ENCODE measurements at places on chromosomes 12 and 14. TPM values are rescaled to one million over a fixed set of nuclear protein-coding genes. Genes with fewer than 3 reads are reported as not detected.

DNA sequence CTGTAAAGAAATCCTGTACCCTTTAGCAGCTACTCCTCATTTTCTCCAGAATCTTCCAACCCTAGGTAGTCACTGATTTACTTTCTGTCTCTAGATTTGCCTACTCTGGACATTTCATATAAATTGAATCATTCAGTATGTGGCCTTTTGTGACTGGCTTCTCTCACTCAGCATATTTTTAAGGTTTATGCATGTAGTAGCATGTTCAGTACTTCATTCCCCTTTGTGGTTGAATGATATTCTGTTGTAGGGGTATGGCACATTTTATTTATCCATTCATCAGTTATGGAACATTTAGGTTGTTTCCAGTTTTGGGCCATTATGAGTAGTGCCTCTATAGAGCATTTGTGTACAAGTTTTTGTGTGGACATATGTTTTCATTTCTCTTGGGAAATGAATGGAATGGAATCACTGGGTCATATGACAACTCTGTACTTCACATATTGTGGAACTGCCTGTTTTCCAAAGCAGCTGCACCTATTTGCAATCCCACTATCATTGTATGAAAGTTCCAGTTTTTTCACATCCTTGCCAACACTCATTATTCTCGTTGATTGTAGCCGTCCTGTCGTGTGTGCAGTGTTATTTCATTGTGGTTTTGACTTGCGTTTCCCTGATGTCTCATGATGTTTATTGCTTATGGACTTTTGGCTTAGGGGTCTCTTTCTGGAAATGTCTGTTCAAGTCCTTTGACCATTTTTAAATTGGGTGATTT lies 57.2 kb downstream of the ATF7IP start:
- H3K27ac ChIP-seq: no peak overlapping the region
- H3K36me3 ChIP-seq: peaks cover 6% of the 10 kb centered on the region
- H3K4me3 ChIP-seq: no peak overlapping the region
- H3K27me3 ChIP-seq: no peaks in the 10 kb centered on the region
- no peak for DNase-seq

DNA sequence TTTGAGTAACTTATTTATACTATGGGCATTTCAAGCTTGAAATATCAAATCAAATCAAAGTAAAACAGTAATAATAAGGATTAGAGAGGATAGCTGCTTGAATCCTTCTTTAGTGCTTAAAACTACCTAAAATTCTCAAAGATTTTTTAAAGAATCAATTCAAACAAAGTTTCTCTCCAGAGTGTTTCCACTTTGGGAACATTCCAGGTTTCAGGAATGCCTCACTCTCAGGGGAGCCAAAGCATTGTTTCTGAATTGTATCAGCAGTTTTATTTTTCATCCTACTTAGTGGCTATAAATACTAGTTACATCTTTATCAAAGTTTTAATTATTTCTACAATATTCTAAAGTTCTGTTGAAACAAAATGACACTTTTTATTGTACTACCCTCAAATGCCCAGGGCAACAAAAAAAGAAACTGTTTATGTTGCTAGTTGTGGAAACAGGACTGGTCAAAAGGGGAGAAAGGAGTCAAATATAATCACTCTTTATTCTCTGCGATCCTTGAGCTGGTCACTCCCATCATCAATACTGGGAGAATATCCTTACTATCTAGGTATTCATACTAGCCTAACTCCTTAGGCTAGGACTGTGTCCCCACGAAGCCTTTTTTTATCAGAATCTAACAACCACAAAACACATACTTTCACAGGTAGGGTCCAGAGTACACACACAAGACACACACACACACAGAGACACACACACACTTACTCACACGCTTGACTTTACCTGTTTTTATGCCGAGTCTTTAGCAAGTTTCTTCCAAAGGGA lies 598 bp downstream of the RASSF9 start:
- H3K4me3 ChIP-seq: peak overlapping the region; percentile 77
- H3K27ac ChIP-seq: peak overlapping the region; percentile 83
- H3K4me1 ChIP-seq: peaks cover 29% of the 10 kb centered on the region

GRCh38 chr12:119204131-119204530 lies 25.4 kb downstream of the HSPB8 start:
- no peak overlapping the region for H3K27ac ChIP-seq
- H3K27me3 ChIP-seq: no peaks in the 10 kb centered on the region
- H3K4me1 ChIP-seq: no peaks in the 10 kb centered on the region
- no peaks in the 10 kb centered on the region for H3K36me3 ChIP-seq

DNA sequence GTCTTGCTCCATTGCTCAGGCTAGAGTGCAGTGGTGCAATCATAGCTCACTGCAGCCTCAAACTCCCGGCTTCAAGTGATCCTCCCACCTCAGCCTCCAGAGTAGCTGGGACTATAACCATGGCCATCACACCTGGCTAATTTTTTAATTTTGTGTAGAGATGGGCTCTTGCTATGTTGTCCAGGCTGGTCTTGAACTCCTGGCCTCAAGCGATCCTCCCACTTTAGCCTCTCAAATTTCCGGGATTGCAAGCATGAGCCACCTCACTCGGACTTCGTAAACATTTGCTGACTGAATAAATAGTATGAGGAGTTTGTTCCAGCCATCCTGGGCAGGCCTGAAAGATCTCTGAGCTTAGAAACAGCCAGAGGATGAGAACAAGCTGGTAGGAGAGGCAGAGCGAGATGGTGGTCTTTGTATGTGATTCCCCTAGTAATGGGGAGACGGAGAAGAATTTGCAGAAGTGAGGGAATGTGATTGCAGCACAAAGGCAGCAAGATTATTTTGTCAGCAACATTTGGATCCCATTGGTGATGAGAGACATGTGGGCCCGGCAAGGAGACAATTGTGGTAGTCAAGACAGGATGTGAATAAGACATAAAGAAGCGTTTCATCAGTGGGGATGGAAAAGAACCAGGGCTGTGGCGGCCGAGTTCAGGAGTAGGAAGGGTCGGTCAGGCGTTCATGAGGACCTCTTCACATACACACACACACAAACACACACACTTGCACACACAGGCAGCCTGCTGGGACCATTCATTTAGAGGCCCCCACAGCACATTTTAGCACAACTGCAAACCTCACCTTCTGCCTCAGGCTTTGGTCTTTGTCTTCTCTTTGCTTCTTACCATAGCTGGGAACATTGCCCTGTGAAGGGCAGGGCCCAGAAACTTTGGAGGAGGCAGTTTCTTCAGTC lies 155.5 kb downstream of the ZFP36L1 start:
- no peaks in the 10 kb centered on the region for H3K36me3 ChIP-seq
- no peak overlapping the region for H3K4me3 ChIP-seq
- H3K4me1 ChIP-seq: peaks cover 25% of the 10 kb centered on the region

GRCh38 chr14:68439676-68440075 lies 353.2 kb downstream of the ZFP36L1 start:
- H3K4me1 ChIP-seq: peaks cover 6% of the 10 kb centered on the region
- H3K27ac ChIP-seq: no peak overlapping the region
- H3K4me3 ChIP-seq: no peak overlapping the region
- H3K27me3 ChIP-seq: no peaks in the 10 kb centered on the region

- no peak for DNase-seq
- no peaks in the 10 kb centered on the region for H3K4me1 ChIP-seq
- H3K27me3 ChIP-seq: no peaks in the 10 kb centered on the region
- no peak overlapping the region for H3K4me3 ChIP-seq
- H3K27ac ChIP-seq: no peak overlapping the region
- H3K36me3 ChIP-seq: no peaks in the 10 kb centered on the region
These were observed 71.4 kb upstream of the PRMT8 start for GRCh38 chr12:3419558-3419957.

- peaks cover 16% of the 10 kb centered on the region for H3K4me1 ChIP-seq
- no peaks in the 10 kb centered on the region for H3K36me3 ChIP-seq
- DNase-seq: no peak
These were observed 146.1 kb downstream of the CHST11 start for GRCh38 chr12:104602896-104603295.

- DNase-seq: no peak
- H3K36me3 ChIP-seq: no peaks in the 10 kb centered on the region
- H3K27me3 ChIP-seq: no peaks in the 10 kb centered on the region
- no peak overlapping the region for H3K27ac ChIP-seq
These were observed 159.2 kb downstream of the NRXN3 start for GRCh38 chr14:78329371-78329770.

- peaks cover 10% of the 10 kb centered on the region for H3K36me3 ChIP-seq
- peak; percentile 29 for DNase-seq
- H3K27me3 ChIP-seq: no peaks in the 10 kb centered on the region
- H3K4me1 ChIP-seq: no peaks in the 10 kb centered on the region
These were observed 50.8 kb upstream of the ZFP36L1 start for GRCh38 chr14:68843471-68844209.

GRCh38 chr12:1791104-1791841 lies 29.1 kb upstream of the LRTM2 start:
- H3K4me1 ChIP-seq: peaks cover 9% of the 10 kb centered on the region
- no peaks in the 10 kb centered on the region for H3K27me3 ChIP-seq
- no peak for DNase-seq
- no peak overlapping the region for H3K4me3 ChIP-seq

DNA sequence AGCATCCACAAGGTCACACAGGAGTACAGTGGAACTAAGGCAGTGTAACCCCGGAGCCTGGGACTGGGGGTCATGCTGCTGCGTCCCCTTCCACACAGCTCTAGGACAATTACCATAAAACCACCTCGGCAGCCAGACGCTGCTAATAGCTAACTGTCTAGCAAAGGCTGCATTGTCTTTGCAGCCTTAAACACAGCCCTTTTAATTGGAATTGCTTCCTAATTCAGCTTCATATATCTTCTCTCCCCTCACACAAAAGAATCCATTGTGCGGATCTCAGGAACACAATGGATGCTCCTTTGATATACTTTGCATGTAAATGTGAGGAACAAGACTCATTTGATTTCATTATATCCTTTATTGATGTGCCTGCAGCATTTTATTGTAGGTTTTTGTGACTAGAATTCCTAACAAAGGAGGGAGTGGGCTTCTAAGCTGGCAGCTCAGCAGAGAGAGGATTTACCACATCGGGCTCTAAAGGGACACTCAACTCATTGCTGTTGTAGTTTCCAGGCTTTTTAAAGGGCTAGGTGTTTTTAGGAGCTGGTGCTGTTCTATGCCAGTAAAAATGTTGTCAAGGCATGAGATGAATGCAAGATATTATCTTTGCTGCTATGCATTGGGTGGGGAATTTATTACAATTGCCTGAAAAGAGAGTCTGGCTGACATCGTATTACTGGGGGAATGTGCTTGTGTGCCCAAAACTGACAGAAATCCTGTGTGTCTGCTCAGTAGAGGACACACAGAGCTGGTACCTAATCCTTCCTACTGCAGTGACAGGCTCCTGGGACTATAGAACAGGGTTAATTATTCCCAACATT lies 30.4 kb upstream of the DACT1 start:
- H3K4me1 ChIP-seq: no peaks in the 10 kb centered on the region
- no peak for DNase-seq
- H3K27ac ChIP-seq: no peak overlapping the region
- no peak overlapping the region for H3K4me3 ChIP-seq
- H3K27me3 ChIP-seq: no peaks in the 10 kb centered on the region

DNA sequence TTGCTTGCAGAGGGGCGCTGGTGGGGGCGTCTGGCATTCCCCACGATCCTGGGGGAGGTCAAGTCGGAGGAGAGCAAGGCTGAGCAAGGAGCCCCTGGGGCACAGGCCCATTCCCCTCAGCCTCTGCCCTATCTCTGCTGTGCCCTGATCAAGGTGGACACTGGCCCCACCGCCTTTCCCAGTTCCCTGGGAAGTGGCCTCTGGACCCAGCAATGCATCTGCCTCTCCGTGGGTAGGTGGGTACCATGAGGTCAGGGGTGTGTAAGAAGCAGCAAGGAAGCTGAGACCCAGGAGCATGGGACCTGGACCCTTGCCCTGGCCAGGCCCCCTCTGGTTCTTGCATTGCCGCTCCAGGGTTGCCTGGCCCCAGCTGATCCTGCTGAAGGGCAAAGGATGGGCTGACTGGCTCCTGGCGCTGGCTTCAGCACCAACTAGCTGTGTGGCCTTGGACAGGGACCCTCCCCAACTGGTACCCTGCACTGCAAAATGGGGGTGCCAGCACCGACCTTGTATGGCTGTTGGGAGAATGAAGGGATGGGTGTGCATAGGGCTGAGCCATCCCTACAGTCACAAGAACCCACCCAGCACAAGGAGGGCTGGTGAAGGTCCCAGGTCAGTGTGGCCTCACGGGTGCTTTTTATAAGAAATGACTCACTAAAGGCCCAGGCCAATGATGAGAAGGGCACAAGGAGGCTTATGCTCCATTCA lies 19.6 kb downstream of the SLC25A29 start:
- no peaks in the 10 kb centered on the region for H3K27me3 ChIP-seq
- H3K27ac ChIP-seq: no peak overlapping the region
- no peak for DNase-seq

GRCh38 chr14:90388982-90389381 lies 7.8 kb upstream of the CALM1 start:
- H3K36me3 ChIP-seq: no peaks in the 10 kb centered on the region
- H3K4me1 ChIP-seq: peaks cover 12% of the 10 kb centered on the region
- no peak overlapping the region for H3K27ac ChIP-seq

GRCh38 chr14:32697114-32697513 lies 241.6 kb upstream of the NPAS3 start:
- DNase-seq: no peak
- no peaks in the 10 kb centered on the region for H3K36me3 ChIP-seq
- no peak overlapping the region for H3K4me3 ChIP-seq
- H3K4me1 ChIP-seq: peaks cover 43% of the 10 kb centered on the region
- no peaks in the 10 kb centered on the region for H3K27me3 ChIP-seq
- H3K27ac ChIP-seq: no peak overlapping the region

DNA sequence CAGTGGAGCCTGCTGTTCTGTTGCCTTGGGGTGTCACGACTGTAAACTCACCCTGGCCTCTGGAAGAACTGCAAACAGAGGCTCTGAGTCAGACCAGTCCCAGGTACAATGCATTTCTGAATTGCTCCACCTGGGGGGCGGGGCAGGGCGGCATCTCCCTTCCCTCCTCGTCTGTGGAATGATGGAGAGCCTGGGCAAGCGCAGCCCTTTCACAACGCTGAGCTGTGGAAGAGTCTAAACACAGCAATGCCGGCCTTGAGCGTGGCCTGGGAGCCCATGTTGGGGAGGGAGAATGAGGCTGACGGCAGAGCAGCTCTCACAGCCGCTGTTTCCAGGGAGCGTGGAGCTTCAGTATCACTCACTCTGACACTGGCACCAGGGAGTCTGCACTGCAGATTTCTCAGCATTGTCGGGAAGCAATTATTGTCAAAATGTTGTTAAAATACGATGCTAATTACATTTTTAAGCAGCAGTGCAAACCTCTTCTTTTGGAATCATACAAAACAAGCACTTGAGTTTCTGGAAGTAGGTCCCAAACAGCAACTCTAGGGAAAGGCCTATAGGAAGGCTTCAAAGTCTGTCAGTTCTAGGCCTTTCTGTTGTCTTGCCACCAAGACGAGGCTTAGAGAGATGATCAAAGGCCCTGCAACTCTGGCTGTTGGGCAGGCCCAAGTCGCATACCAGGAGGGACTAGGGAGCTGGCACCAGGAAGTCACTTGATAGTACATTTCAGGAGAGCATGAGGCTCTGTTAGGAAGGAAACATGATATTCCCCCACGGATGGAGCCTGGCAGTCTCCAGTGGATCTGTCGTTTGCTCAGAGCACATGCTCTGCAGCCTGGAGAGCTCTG lies 244.0 kb upstream of the FKBP4 start:
- no peak overlapping the region for H3K27ac ChIP-seq
- H3K27me3 ChIP-seq: no peaks in the 10 kb centered on the region
- peaks cover 20% of the 10 kb centered on the region for H3K36me3 ChIP-seq
- no peak for DNase-seq
- no peak overlapping the region for H3K4me3 ChIP-seq

- H3K27ac ChIP-seq: no peak overlapping the region
- peaks cover 8% of the 10 kb centered on the region for H3K4me1 ChIP-seq
- no peak for DNase-seq
- no peaks in the 10 kb centered on the region for H3K36me3 ChIP-seq
- H3K4me3 ChIP-seq: no peak overlapping the region
- no peaks in the 10 kb centered on the region for H3K27me3 ChIP-seq
These were observed 294.9 kb downstream of the ETNK1 start for GRCh38 chr12:22919883-22920282.

The ANKRD33 gene
- total RNA-seq: not detected

The DPF3 gene
- total RNA-seq: 2.2 TPM

The CLEC4A gene
- 5.1 TPM for total RNA-seq

The METTL1 gene
- total RNA-seq: 10.4 TPM

The P3H3 gene
- 77.7 TPM for total RNA-seq
